ENCODE measurements at places on chromosomes 12 and 14. TPM values are rescaled to one million over a fixed set of nuclear protein-coding genes. Genes with fewer than 3 reads are reported as not detected.
A peak's percentile ranks its signal among the peaks of the same experiment; 100 is the strongest.

DNA sequence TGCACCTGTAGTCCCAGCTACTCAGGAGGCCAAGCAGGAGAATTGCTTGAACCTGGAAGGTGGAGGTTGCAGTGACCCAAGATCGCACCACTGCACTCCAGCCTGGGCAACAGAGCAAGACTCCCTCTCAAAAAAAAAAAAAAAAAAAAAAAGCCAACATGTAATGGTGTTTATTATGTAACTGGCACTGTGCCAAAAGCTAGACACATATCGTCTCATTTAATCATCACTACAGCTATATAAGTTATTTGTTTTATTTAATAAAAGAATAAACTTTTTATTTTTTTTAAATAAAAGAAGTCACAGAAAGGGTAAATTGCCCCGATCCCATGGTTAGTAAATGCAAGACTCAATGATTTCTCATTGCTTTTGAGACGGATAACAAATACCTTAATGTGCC lies 76.9 kb downstream of the PTCSC3 start:
- DNase-seq, result no peak

- DNase-seq, result peak; percentile 17
Measured at GRCh38 chr12:9027161-9028059, 38.1 kb downstream of the KLRG1 start.

DNA sequence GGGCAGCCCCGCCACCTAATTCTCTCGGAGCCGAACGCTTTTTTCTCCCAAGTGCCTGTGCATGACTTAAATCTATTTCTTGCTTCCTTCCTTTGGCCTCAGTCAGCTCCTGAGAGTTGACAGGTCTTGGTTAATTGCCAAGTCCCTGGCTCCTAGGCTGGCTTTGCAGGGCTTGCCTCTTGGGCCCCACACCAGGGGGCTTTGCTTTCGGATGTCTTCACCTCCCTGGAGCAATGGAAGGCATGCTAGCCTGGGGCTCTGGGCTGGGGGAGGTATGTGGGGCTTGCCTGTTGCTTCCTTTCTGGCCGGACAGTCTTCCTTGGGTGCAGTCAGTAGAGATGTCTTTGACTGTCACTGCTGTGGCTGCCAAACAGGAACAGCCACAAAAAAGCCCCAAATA lies 2.2 kb upstream of the KRT80 start:
- no peak for DNase-seq

- DNase-seq, result no peak
Measured at GRCh38 chr12:104281636-104282035, 21.9 kb upstream of the EID3 start.

- DNase-seq, result no peak
Measured at GRCh38 chr12:47473091-47473490, 232.7 kb downstream of the RPAP3 start.

GRCh38 chr14:59657769-59658168 lies 81.2 kb upstream of the CCDC175 start:
- DNase-seq, result no peak

DNA sequence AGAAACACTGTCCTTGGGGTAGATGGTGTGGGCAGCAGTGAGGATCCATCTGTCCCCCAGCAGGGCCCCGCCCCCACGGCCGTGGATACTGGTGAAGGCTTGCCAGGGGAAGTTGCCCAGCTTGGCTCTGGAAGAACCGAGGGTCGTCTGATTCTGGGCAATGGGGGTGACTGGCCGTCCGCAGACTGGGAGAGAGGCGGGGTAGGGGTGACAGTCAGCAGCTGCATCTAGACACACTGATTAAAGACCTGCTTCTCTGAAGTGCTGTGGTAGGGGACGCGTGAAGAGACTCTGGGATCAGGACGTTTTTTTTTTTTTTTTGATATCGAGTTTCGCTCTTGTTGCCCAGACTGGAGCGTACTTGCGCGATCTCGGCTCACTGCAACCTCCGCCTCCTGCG lies 4.7 kb upstream of the C1R start:
- DNase-seq, result no peak

- no peak for DNase-seq
Measured at GRCh38 chr14:90624732-90625400, 191.4 kb downstream of the TTC7B start.

GRCh38 chr14:104999361-104999760 lies 13.8 kb downstream of the CLBA1 start:
- DNase-seq, result no peak

DNA sequence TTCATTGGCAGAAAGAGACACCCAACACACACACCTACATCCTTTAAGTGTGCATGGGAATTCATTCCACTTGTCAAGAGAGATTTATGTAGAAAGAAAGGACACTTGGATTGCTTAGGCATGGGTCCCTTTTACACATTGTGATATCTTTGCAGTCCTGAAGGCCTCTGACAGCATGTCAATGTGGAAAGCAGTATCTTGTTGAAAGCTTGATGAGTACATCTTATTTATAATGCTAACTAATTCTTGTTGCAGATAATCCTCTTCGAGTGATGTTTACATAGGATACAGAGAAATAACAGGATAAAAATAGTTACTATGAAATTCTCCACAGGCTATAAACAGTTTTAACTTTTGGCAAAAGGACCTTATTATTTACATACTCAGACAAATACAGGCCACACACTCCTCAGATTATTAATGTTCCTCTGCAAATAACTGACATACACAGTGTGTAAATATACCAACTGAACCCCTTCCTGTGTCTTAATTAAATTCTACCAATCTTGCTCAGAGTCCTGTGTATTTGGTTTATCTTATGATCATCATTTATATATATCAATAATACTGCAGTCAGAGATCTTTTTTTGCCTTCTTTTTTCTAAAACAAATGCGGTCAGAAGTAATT lies 111.8 kb upstream of the DIO2 start:
- no peak for DNase-seq

DNA sequence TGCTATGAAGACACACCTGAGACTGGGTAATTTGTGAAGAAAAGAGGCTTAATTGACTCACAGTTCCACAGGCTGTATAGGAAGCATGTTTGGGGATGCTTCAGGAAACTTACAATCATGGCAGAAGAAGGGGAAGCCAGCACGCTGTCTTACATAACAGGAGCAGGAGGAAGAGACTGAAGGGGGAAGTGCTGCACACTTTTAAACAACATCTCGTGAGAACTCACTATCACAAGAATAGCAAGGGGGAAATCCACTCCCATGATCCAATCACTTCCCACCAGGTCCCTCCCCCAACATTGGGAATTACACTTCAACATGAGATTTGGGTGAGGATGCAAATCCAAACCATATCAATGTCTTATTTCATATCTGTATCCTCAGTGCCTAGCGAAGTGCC lies 307.2 kb downstream of the ATP23 start:
- no peak for DNase-seq

DNA sequence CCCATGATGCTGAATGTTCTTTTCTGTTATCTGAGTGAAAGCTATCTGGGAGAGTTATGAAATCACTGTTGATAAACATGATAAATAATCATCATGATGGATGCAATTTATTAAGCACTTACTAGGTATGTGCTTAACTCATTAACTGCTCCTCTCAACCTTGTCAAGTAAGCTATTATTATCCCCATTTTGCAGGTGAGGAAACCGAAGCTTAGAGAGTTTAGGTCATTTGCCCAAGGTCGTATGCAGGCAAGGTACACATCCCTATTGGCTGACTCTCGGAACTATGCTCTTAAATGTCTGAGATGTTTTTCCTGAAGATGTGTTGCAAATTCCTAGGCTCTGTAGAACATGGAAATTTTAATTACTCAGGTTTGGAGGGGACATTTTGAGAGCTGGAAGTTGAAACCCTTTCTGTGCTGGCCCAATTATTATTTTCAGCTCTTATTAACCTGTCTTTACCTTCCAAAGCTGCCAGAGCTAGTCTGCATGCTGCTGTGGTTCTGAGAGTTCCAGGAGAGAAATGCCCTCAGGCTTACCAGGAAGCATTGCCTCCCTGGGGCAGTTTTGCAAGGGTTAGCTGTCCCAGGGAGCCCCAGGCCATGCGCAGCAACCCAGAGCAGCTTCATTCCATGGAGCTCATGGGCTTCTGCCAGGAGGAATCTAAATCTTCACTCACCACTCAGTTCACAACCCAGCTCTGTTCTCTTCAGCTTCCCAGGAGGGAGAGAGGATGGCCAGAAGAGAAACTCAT lies 55.6 kb upstream of the OAS1 start:
- no peak for DNase-seq

GRCh38 chr12:46384451-46385309 lies 12.1 kb upstream of the SLC38A2 start:
- DNase-seq, result no peak

DNA sequence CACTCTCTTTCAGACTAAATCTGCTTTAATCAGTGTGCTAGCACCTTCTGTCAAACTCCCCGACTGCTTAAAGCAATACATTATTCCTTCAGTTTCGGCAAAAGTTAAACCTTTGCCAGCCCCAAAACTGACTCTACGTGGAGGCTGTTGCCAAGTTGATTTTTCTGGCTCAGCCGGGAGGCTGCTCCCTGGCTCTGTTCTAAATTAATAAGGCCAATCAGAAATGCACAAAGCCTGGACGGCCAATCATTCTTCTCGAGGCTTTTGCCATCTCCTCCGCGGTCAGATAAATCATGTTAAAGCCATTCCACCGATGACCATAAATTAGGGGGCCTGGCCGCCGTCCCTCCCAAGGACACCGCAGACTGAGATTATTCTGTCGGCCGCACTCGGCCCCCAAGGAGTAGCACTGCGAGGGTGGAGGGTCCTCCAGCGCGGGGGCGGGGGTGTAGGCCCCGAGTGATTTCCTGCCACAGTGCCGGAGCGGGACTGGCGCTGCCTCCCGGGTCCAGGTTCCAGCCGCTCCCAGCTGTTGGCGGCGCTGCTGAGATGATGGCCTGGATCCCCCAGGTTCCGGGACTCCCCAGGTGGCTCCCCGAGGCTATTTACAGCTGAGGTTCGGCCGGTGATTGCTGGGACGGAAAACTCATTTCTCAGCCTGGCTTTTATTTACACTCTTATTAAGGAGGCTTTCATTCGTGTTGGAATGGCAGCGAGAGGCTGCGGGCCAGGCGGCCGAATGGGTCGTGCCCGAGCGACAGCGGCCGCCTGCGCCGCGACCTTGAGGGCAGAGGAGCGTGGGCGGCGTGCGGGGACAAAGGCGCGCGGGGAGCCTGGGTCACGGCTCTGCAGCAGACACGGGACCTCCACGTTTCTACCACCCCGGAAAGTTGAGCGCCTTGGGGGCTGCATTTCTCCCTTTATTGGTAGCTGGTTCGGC lies 165.1 kb downstream of the MON2 start:
- DNase-seq, result peak; percentile 7

GRCh38 chr14:64789696-64790095 lies 85.5 kb downstream of the PLEKHG3 start:
- DNase-seq, result no peak

GRCh38 chr12:19755136-19755535 lies 315.8 kb downstream of the AEBP2 start:
- no peak for DNase-seq

- no peak for DNase-seq
Measured at GRCh38 chr14:77260631-77261030, 10.4 kb downstream of the NGB start.

Gene TAS2R14
- 0.95 TPM for total RNA-seq

Gene GPX2
- not detected for total RNA-seq

Gene NRDE2
- total RNA-seq, result 28.7 TPM

Gene CORO1C
- 45.8 TPM for total RNA-seq

Gene TMTC2
- total RNA-seq, result 2.5 TPM

Gene SETD1B
- total RNA-seq, result 31.9 TPM

Gene KCNC2
- not detected for total RNA-seq

Gene LRRC10
- total RNA-seq, result not detected

Gene SLC35F4
- not detected for total RNA-seq

Gene ATL1
- total RNA-seq, result 0.81 TPM

Gene FITM1
- 1.1 TPM for total RNA-seq

Gene LRRK2
- 0.31 TPM for total RNA-seq

Gene TPH2
- total RNA-seq, result not detected

Gene ATP23
- 10.1 TPM for total RNA-seq

Gene USP15
- total RNA-seq, result 99.0 TPM
